ENCODE measurements at places on chromosomes 6 and 20.

- no peak for DNase-seq
These were observed 766.8 kb upstream of the MAN1A1 start for GRCh38 chr6:120116343-120116742.

- no peak for DNase-seq
These were observed 23.0 kb downstream of the NHLRC1 start for GRCh38 chr6:18099511-18099910.

DNA sequence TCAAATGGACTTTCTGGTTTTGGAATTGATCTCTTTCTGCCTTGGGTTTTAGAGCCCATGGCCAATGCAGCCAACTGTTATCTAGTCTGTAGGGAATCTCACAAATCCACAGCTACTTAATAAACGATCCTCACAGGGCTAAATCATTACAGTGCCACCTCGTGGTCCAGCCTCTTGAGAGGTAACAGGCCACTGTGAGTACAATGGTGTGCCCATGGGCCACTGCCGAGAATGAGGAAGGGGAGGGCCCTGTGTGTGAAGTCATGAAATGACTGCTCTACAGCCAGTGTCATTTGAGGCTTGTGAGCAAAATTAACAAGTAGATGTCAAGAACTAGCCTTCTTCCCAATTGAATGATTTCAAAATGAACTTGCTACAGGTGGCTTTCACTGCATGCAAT, 54.3 kb upstream of the GMPR start:
- DNase-seq, result no peak

GRCh38 chr20:49701241-49701790, 12.4 kb downstream of the B4GALT5 start:
- no peak for DNase-seq

GRCh38 chr6:148635070-148635743, 111.6 kb upstream of the UST start:
- no peak for DNase-seq

DNA sequence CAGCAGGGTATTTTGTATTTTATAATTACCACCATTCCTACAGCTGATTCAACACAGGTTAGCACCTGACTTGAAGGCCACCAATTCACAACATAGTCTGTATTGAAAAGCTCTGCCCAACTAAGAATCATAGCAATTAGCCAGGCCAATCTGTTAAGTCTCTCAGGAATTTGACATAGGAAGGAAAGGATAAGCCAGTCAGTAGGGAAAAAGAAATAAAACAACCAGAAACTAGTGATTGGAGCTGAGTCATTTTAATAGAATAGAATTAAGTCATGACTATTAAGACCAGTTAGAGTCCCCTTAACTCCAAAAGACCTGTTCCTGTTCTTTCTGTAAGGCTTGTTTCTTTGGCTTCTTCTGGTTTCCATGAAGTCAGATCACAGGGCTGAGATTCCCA, 8.1 kb downstream of the RANBP9 start:
- DNase-seq, result no peak

GRCh38 chr20:59063358-59064213, 21.0 kb upstream of the PRELID3B start:
- no peak for DNase-seq

GRCh38 chr6:90860822-90861601, 274.1 kb upstream of the MAP3K7 start:
- DNase-seq, result no peak

- no peak for DNase-seq
These were observed 18.0 kb upstream of the SIRPB2 start for GRCh38 chr20:1509237-1509636.

DNA sequence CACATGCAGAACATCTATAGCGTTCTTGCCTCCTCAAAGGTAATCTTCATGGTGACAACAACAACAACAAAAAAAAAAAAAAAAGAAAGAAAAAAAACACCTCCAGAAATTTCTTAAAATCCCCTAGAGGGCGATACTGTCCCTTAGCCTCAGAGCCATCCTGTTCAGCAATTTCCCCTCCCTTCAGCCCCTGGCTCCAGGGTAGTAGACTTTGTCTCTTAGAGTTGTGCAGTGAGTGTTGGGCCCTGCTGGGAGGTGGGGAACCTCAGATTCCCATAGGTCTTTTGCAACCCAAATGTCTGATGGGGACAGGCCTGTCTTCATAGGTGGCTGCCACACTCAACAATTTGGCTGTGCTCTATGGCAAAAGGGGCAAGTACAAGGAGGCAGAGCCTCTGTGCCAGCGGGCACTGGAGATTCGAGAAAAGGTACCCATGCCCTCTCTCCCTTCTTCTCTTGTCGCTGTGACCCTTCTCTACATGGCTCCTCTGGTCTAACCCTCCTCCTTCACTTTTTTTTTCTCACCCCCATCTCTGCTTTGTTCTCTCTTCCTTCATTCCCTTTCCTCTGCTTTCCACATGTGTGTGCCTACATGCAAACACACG, 6.0 kb upstream of the PTK7 start:
- peak; percentile 62 for DNase-seq

GRCh38 chr6:79232696-79233462, 1.6 kb downstream of the HMGN3 start:
- DNase-seq, result no peak

- no peak for DNase-seq
These were observed 17.4 kb upstream of the RAB32 start for GRCh38 chr6:146526192-146526591.

GRCh38 chr6:105746509-105746908, 339.6 kb upstream of the PRDM1 start:
- no peak for DNase-seq
